Activated CD4-positive, alpha-beta T cell treated with anti-CD3 and anti-CD28 coated beads, Interleukin-2, amount 50 U/mL, for 16 hours (primary cell): ENCODE measurements at places on chromosomes 3 and 15.

DNA sequence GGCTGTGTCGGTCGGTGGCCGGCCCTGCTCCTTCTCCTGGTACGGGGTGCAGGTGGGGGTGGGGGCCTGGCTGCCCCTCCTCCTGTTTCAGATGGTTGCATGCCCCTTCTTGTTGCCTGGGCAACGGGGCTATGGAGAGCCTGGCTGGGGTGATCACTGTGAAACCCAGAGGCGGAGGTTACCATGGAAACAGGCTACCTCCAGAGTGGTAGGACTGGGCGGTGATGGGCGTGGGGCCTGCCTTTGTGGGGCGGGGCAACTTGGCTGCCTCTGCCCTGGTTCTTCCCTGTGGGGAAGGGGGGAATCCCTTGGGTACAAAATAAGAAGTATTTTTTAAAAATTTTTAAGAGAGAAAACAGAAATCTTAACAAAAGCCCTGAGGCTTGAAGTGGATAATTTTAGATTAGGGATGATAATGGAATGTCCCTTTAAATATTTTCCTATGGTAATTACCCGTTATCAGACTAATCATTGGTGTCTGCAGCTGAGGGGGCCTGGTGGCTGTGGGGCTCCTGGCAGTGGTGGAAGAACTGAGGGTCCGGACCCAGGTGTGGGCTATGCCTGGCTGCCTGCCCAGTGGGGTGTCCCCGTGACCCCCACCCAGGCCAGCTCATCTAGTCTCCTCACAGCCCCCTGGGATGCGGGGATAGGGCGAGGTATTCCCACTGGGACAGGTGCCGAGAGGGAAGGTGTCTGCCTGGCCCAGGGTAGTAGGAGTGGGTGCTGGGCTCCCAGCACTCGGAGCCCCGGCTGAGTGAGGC lies 32.5 kb downstream of the PLXNA1 start:
- DNase-seq: peak; percentile 6

GRCh38 chr15:90596943-90597342 lies 67.2 kb downstream of the CRTC3 start:
- no peak for DNase-seq

DNA sequence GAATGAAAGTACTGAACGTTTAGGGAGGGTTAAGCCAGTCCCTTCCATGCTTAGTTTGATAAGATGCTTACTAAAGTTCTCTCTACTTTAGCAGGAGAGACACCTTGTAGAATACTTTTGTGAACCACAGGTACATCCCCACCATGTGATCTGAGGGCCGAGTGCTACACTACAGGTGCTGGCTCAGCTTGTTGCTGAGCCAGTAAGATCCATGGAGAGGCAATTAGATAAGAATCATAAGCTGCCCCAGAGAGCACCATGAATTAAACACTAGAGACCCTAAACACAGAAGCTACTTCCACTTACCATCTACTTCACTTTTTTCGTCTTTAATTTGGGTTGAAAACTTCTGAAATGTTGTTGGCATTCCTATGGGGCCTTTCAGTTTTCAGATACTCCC lies 70.5 kb upstream of the GOLGA8B start:
- no peak for DNase-seq

- DNase-seq: no peak
Measured at GRCh38 chr3:154792828-154793227, 287.3 kb upstream of the MME start.

- DNase-seq: no peak
Measured at GRCh38 chr15:79171320-79172031, 80.9 kb upstream of the RASGRF1 start.

GRCh38 chr15:80695099-80695910 lies at the start of gene ABHD17C:
TSS of gene ABHD17C (plus strand) at chr15:80695310. CDS start at chr15:80695430, 120 bp downstream.
- DNase-seq: peak; percentile 45

DNA sequence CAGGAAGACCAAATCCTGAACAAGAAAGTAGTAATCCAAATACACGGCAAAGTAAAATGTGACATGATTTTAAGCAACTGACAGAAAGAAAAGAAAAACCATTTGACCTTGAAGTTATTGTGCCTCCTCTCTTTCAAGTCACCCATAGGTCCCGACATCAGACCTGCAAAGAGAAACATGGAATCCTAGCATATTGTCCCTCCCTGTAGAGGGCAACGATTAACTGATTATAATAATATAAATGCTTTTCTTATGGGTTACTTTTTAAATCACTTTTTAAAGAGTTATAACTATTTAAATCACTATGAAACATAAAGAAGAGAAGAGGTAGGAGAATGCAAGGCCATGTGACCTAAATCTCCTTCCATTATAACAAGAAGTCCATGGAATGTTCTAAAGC lies 143.2 kb upstream of the LIPC start:
- DNase-seq: no peak

- no peak for DNase-seq
Measured at GRCh38 chr3:182605882-182606611, 187.3 kb upstream of the ATP11B start.
